Type B pancreatic cell (in vitro differentiated cells): ENCODE measurements at places on chromosomes 1 and 21. TPM values are rescaled to one million over a fixed set of nuclear protein-coding genes. Genes with fewer than 3 reads are reported as not detected.

The FTCD gene
- total RNA-seq, result 26.9 and 45.0 TPM in 2 replicates

The TRIM67 gene
- total RNA-seq, result 0.65 and 2.1 TPM in 2 replicates

The SIPA1L2 gene
- 35.6 and 45.6 TPM in 2 replicates for total RNA-seq

The NDUFS5 gene
- total RNA-seq, result 212 and 252 TPM in 2 replicates

DNA sequence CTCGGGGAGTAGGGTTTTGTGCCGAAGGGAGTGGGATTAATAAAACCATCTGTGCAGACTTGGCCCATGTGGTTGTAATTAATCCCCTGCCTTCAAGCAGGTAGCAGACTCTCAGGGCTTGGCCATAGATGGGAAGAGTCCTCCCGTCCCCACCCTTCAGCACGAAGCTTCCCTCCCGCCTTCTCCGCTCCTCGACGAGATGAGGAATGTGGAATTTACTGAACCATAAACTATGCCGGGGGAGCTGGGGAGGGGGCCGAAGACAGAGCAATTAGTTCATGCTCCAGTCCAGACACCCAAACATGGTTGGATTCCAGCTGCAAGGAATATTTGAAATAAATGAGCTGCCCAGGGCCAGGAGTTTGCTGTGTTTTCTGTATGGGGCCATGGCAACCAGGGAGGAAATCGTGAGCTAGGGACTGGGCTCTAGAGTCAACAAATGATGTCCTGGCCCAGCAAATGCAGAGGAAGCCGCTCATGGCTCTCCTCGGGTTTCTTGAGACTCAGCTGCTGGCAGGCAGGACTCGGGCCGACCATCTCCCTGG is 78.8 kb downstream of the SPSB1 start:
- peak overlapping the region; percentile 80 for H3K27ac ChIP-seq
- H3K27me3 ChIP-seq, result peaks cover 3% of the 10 kb centered on the region
- DNase-seq, result no peak
- H3K4me1 ChIP-seq, result peaks cover 48% of the 10 kb centered on the region
- H3K4me3 ChIP-seq, result peak overlapping the region; percentile 72
- no peaks in the 10 kb centered on the region for H3K36me3 ChIP-seq

GRCh38 chr21:42413500-42413899 is 9.8 kb downstream of the UBASH3A start:
- no peak overlapping the region for H3K4me3 ChIP-seq
- no peaks in the 10 kb centered on the region for H3K36me3 ChIP-seq
- H3K27me3 ChIP-seq, result peaks cover 3% of the 10 kb centered on the region
- H3K27ac ChIP-seq, result no peak overlapping the region

GRCh38 chr1:67785847-67786753 is 47.2 kb downstream of the GNG12 start:
- H3K27ac ChIP-seq, result no peak overlapping the region
- DNase-seq, result no peak

DNA sequence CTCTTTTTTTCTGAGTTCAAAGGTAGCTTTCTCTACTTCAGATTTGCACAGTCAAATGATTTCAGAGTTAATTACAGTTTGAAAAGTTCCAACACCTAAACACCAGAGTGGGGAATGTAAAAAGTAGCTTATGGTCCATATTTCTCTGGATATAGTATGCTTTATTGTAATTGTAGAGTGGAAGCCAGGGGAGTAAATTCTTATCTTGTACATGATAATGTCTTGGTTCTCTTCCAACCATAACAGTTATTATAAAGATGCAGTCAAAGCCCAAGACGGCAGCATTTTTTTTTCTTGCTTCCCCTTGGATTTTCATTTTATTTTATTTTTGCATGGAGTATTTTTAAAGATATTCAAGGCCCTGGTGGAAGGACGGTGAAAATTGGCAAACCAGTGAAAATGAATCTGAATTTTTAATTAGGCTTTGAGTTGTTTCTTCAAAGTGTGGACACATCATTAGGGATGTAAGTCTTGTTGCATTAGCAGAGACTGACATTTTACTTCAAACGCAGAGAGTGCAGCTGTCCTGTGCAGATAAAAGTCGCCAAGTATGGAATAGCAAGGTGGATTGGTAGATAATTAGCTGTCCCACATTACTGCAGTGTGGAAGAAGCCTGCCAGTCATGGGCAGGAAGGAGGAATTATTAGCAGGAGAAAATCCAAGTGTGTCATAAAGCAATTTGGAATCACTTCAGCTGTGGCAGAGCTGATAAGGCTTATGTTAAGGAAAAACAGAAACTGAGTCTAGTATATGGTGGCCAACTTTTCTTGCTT is 11.3 kb downstream of the CACHD1 start:
- H3K36me3 ChIP-seq, result peaks cover 15% of the 10 kb centered on the region
- no peaks in the 10 kb centered on the region for H3K27me3 ChIP-seq
- DNase-seq, result no peak
- peaks cover 60% of the 10 kb centered on the region for H3K4me1 ChIP-seq
- no peak overlapping the region for H3K27ac ChIP-seq
- no peak overlapping the region for H3K4me3 ChIP-seq

DNA sequence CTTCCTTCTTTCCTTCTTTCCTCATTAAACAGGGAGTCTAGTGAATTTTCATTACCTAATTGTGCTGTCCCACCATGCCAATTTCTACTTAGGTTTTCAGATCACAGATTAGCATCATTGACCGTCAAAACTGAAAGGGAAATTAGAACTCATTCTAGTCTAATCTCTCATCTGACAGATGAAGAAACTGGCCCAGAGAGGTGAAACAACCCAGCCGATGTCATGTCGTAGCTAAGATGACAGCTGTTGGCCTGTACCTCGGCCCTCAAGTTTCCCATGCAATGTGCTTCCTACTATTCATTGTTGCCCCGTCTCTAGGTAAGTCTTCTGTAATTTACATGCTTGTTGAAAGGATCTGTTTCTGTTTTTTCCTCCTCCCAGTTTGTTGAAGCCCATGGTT is 128.2 kb upstream of the KIAA0040 start:
- no peaks in the 10 kb centered on the region for H3K36me3 ChIP-seq
- no peak overlapping the region for H3K27ac ChIP-seq
- no peaks in the 10 kb centered on the region for H3K4me1 ChIP-seq
- H3K4me3 ChIP-seq, result no peak overlapping the region

DNA sequence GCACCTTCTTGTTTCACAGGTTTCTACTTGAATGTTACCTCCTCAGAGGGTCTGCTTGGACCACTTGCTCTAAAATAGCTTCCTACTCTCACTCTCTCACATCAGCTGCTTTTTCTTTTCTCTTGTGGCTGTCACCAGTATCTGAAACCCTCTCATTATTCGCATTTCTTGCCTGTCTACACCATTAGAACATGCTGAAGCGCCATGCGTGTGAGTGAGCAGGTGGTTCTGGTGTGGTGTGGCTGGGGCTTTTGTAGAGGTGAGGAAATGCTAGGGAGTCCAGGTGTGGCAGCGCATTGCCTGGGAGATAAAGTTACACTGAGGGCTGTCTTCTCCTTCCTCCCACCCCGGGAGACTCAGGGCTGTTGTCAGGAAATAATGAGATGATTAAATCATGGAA is 4.1 kb downstream of the ZNF362 start:
- peaks cover 20% of the 10 kb centered on the region for H3K36me3 ChIP-seq
- H3K27ac ChIP-seq, result peak overlapping the region; percentile 77
- DNase-seq, result no peak
- peaks cover 3% of the 10 kb centered on the region for H3K27me3 ChIP-seq
- H3K4me1 ChIP-seq, result peaks cover 53% of the 10 kb centered on the region

DNA sequence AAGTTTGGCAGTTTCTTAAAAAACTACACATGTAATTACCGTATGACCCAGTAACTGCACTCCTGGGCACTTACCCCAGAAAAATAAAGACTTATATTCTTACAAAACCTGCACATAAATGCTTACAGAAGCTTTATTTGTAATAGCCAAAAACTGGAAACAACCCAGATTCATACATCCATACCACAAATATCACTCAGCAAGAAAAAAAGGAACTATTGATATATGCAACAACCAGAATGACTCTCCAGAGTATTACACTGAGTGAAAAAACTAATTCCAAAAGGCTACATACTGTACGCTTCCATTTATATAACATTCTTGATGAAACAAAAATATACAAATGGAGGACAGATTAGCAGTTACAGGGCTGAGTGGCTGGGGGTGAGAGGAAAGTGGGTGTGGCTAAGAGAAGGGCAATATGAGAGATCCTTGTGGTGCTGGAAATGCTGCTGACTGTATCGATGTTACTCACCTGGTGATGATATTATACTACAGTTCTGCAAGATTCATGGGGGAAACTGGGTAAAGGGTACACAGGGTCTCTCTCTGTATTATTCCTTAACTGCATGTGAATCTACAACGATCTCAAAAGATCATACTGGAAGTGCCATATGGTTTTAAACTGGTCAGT is 96.0 kb upstream of the GNG4 start:
- no peak overlapping the region for H3K27ac ChIP-seq
- H3K4me1 ChIP-seq, result no peaks in the 10 kb centered on the region
- H3K36me3 ChIP-seq, result peaks cover 7% of the 10 kb centered on the region
- no peak for DNase-seq

- peaks cover 3% of the 10 kb centered on the region for H3K36me3 ChIP-seq
- no peak overlapping the region for H3K27ac ChIP-seq
- no peak overlapping the region for H3K4me3 ChIP-seq
- H3K4me1 ChIP-seq, result peaks cover 4% of the 10 kb centered on the region
- no peak for DNase-seq
- no peaks in the 10 kb centered on the region for H3K27me3 ChIP-seq
These were observed 123.0 kb downstream of the LYPLAL1 start for GRCh38 chr1:219296430-219297355.

DNA sequence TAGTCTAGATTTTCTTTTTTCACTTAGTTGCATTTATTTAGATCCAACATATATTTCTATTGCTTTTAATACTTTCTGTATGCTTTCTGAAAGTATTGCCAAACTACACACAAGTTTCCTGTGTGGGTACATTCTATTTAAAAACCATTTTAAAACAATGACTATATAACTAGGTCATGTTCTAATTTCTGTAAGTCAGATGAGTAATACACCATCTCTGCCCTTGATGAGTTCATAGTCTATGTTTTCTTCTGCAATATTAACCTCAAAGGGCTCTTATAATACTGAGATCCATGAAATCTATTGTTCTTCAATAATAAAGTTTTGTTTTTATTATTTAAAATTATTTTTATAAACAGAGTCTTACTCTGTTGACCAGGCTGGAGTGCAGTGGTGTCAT is 68.3 kb downstream of the RNASEL start:
- H3K27me3 ChIP-seq, result no peaks in the 10 kb centered on the region
- no peaks in the 10 kb centered on the region for H3K36me3 ChIP-seq
- no peak overlapping the region for H3K27ac ChIP-seq
- no peak overlapping the region for H3K4me3 ChIP-seq

DNA sequence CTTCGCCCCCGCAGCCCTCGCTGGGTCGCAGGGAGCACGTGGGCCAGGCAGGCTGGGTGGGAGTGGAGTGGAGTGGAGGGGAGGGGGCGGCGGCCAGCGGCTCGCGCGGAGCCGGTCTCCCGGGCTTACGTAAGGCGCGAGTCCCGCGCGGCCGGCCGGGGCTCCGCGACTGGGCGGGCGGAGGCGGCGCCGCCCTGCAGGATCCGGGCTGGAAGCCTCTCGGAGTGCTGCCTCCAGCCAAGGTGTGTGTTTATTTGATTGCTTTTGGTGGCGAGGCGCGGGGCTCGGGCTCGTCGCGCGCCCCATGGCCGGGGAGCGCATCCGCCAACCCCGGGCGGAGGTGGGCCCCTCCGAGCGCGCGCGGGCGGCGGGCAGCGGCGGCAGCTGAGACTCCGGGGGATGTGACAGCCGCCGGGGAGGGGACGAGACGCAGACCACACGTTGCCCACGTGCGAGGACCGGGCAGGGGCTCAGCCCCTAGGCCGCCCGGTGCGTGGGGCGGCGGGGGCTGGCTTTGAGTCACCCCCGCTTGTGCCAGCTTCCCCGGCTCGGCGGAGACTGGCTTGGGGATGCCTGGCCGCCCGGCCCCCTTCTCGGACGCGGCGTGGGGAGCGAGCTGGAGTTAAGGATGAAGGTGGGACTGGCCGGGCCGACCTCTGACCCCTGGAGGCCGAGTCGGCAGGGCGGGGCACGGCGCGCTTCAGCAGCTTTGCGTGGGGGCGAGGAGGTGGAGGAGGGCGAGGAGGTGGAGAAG is 402 bp upstream of the AK4 start:
- no peaks in the 10 kb centered on the region for H3K36me3 ChIP-seq
- peak overlapping the region; percentile 76 for H3K27ac ChIP-seq
- peak overlapping the region; percentile 89 for H3K4me3 ChIP-seq
- H3K4me1 ChIP-seq, result peaks cover 21% of the 10 kb centered on the region
- DNase-seq, result peak; percentile 71

GRCh38 chr1:29676496-29676895 is 440.2 kb downstream of the PTPRU start:
- DNase-seq, result no peak
- no peak overlapping the region for H3K4me3 ChIP-seq
- peaks cover 24% of the 10 kb centered on the region for H3K4me1 ChIP-seq

- H3K4me1 ChIP-seq, result no peaks in the 10 kb centered on the region
- H3K4me3 ChIP-seq, result no peak overlapping the region
- no peak overlapping the region for H3K27ac ChIP-seq
- DNase-seq, result no peak
- H3K36me3 ChIP-seq, result peaks cover 37% of the 10 kb centered on the region
These were observed 37.0 kb downstream of the MIA3 start for GRCh38 chr1:222654849-222655248.

DNA sequence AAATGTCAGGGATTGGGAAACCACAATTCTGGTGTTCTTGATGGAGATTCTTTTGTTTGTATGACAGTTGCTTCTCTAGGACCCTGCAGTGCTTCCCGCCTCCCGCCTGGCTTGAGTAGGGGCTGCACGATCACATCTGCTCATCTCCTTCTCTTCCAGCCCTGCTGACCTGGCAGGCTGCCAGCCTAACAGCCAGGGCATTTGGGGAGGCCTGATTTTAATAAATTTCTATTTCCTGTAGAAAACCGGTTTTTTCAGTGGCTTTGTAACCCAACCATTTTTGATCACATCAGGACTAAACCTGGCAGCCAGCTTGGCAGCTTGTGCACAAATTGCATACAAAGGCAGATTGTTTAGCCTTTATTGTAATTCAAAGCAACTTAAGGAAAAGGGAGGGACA is 78.9 kb downstream of the UBE2U start:
- no peak overlapping the region for H3K4me3 ChIP-seq
- no peak overlapping the region for H3K27ac ChIP-seq
- peak; percentile 77 for DNase-seq
- H3K36me3 ChIP-seq, result no peaks in the 10 kb centered on the region
- H3K27me3 ChIP-seq, result no peaks in the 10 kb centered on the region
- peaks cover 29% of the 10 kb centered on the region for H3K4me1 ChIP-seq

GRCh38 chr1:78147031-78147430 is 101.3 kb downstream of the GIPC2 start:
- no peaks in the 10 kb centered on the region for H3K36me3 ChIP-seq
- H3K27ac ChIP-seq, result no peak overlapping the region
- no peak for DNase-seq
- no peaks in the 10 kb centered on the region for H3K27me3 ChIP-seq
- peaks cover 4% of the 10 kb centered on the region for H3K4me1 ChIP-seq
- no peak overlapping the region for H3K4me3 ChIP-seq
